Small intestine (tissue), 16 donors: ENCODE measurements at places on chromosomes 2 and 18.

DNA sequence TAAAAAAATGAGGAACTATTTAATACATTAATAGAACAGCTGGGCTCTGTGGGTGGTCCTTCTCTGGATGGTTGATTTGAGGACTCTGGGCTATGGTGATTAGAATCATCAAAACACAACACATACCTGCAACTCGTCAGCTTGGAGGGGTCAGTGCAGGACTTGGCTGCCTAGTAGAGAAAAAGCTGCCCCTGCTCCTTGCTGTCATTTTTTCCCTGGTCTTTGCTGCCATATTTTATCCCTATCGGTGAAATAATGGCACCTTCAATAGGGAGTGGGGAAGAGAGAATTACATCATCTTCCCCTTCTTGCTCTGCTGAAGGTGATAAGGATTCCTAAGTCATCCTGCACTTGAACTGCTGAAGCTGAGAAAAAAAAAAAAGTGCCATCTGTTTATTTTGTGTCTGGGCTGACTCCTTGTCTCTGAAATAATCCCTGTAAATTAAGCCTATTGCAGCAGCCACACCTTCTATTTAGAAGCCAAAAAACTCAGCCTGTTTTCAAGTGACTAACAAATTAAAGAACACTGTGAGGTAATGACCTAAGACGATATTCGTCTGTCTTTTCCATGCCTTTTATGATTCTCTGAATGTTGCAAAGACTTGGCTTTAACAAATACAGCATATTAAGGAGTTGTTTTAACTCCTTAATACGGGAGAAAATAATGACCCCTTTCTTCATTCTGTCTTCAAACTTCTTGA lies 89.3 kb downstream of the ACVR1 start:
- DNase-seq, result no peak

- DNase-seq, result no peak
These were observed 8.0 kb downstream of the CD8A start for GRCh38 chr2:86782748-86783147.

DNA sequence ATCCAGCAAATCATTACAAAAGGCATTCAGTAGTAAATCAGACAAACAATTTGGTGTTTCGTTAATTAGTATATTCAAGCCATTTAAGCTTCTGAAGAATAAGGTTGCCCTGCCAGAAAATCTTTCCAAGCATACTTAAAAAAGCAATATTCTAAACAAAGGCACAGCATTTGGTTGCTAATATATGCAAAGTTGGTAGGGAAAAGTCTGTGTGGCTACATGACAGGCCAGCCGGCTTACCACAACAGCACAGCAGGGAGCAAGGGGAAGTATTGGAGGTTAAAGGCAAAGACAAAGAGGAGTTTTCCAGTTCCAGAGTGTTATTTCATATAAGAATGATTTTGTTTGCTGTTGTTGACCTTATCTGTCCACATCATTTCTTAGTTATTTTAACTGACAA lies 282.3 kb downstream of the MBD5 start:
- no peak for DNase-seq

DNA sequence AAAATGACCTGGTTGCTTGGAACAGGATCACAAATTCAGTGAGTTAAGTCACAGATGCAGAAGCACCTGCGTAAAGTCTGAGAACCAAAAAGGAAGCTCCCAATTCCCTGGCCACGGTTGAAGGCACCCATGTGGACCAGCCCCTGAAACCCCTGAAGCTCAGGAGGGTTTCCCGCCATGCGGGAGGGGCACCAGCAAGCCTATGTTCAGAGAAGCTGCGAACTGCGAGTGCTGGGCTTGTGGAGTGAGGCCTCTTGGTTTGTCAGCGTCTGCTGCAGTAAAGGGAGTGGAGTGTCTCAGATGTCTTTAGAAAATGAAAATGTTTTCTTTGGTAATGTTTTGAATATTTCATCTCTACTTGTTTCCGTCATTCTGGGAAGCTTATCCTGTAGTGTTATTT lies 16.1 kb upstream of the ACKR3 start:
- DNase-seq, result no peak

GRCh38 chr18:23730857-23731256 lies 41.6 kb downstream of the LAMA3 start:
- no peak for DNase-seq

GRCh38 chr2:240998995-240999791 lies 775 bp downstream of the SNED1 start:
- no peak for DNase-seq

DNA sequence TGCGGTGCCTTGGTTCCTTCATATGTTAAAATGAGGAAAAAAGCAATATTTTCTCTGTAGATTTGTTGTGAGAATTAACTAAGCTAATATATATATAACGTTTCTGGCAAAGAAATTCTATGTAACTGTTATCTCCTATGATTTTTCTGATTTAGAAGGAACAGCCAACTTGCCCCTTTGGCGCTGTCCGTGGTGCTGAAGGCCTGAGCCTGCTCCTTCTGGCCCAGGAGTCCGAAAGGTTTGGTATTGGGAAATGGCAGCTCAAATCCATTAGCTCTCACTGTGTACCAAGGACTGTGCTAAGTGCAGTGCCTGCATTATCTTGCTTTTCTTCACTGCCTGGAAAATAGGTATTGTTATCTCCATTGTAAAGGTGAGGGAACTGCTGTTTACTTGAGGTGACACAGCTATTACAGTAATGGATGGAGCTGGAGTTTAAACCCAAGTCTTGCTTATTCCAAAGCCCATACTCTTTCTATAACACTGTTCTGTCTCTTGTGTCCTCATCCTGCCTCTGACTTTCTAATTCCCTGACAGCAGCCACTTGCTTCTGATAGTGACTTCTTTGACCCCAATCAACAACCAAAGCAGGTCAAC lies 52.2 kb downstream of the C1QL2 start:
- DNase-seq, result peak; percentile 10

DNA sequence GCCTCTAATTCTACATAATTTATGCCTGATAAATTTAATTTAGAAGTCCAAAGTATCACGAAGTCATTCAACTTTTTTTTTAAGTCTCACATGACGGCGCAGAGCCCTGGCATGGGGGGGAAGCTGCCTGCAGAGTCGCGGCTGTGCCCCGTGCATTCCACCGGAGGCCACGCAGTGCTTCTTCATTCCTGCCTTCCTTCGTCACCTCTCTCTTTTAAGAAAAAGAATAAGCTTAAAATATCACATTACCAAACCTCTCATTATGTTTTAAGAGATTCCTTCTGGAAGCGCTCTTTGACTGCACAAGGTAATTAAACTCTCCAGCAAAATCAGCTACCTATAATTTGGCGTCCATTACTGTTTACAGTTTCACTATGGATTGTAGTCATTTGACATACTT lies 20.3 kb upstream of the KIDINS220 start:
- DNase-seq, result no peak

GRCh38 chr2:159155320-159155719 lies 131.2 kb downstream of the WDSUB1 start:
- DNase-seq, result peak; percentile 89

GRCh38 chr2:238912916-238913875 lies 65.3 kb downstream of the TWIST2 start:
- no peak for DNase-seq

- no peak for DNase-seq
These were observed 105.2 kb upstream of the YWHAQ start for GRCh38 chr2:9736021-9736420.

- DNase-seq, result no peak
These were observed 39.6 kb downstream of the FAM171B start for GRCh38 chr2:186733414-186733813.

DNA sequence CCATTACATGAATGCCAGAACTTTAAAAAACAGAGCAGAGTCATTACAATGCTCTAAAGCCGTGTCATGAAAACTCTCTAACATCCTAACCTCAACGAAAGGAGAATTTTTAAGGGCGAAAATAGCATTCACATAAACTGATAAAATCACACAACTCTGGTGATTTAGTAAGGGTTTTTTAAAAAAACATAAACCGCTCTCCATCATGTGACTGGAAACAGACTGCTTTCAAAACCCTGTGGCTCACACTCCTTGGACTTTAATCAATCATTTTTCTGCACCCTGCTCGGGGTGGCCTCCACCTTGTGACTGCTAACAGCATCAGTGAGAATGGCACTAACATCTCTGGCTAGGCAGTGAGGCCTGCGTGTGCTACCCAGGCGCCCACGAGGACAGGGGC lies 12.1 kb downstream of the DOCK10 start:
- no peak for DNase-seq

GRCh38 chr2:182763311-182763912 lies 47.4 kb downstream of the DNAJC10 start:
- DNase-seq, result peak; percentile 59

DNA sequence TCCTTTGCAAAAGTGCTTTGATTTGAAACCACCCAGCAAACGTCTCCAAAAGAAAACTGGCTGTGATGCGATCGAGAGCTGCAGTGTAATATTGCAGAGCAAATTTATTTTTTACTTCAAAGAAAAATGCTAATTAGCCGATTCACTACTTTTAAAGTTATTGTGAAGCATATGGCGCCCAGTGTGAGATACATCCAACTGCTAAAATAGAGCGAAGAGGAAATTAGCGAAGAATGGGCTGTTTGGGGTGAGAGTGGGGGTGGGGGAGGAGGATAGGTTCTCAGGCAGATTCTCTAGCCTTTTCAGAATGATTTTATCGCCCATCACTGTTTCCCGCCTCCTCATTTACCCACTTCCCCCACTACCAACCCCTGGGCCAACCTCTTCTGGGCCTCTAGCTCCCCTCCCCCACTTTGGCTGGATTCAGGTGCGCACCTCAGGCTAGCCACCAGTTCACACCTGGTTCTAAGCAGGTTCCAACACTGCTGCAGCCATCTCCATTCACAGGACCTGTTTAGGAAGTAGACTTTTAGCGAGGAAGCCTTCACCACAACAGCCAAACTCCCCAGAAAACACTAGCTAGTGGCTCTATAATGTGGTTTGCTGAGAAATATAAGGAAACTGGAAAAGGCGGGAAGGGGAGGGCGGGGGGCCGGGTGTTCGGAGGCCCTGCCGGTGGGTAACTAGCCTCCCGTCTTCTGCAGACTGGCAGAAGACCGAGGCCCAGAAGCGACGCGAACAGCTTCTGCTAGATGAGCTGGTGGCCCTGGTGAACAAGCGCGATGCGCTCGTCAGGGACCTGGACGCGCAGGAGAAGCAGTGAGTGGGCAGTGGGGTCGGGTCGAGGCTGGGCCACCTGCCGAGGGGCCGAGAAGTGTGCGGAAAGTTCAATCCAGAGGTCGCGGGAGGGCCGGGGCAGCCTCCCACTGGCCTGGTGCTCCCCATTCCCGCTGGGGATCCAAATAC lies 6.0 kb upstream of the OTX1 start:
- no peak for DNase-seq

DNA sequence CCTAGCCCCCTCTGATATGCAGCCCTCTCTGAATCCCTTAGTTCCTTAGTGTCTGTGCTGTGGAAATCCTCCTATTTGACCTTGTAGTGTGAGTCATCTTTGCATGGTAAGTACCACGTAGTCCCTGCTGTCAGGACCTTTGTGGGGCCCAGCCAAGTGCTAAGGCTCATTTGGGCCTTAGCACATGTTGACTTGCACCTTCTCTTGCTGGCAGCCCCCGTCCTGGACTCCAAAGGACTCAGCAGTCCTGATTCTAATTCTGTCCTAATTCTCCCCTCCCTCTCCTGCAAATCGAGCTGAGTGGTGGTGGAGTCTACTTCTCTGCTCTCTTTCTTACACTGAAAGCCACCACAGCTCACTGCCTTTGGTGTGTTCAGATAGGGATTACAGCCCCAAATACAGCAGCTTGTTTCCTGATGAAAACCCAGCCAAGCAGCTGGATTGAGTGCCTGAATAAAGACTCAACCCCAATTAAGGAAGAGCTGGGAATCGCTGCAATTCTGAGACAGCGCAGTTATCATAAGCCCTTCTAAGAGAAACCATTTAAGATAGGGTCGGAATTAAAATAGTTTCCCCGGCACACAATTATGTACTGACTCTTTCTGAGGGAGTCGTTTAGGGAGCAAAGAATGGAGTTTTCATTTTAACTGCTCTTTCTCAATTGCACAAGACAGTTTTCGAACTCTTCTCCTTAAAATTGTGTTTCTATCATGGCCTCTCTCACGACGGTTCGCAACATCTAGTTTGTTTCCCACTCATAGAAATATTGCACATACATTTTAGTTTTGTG lies 215.6 kb upstream of the TNP1 start:
- DNase-seq, result no peak

GRCh38 chr2:28465148-28465885 lies 30.5 kb upstream of the PLB1 start:
- DNase-seq, result no peak

GRCh38 chr2:239142806-239143205 lies 258.0 kb downstream of the HDAC4 start:
- no peak for DNase-seq

DNA sequence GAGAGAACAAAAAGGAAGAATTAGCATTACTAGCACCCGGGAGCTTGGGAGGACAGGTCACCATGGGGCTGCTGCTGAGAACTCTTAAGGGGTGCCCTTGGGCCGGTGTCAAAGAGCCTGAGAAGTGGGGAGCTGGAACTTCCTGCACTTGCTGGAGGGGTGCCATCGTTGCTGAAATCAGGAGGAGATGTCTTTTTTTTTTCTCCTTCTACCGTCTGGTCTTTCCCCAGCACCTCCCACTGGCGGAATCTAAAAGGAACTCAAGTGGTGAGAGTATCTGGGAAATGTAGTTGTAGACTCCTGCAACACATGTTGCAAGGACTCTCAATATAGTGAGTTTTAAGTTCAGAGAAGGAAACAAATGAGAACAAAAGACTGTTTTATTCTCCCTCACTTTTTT lies 6.1 kb upstream of the AMMECR1L start:
- no peak for DNase-seq

DNA sequence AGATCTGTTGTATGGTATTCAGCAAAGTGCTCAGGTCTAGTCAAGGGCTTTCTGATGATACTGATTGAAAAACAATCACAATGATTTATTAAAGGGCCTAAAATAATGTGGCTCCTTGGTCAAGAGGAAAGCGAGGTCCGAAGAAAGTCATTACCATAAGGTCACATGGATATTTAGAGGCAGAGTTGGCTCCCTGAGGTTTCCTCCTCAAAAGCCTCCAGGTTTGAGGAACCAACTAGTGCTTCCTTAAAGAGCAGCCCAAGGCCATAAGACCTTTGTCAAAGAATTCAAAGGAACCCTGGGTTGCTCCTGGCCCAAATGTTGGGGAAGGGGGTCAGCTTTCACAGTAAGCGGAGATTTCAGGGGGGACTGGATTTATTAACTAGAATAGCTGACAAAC lies 280.7 kb upstream of the ATP5MC3 start:
- DNase-seq, result no peak

DNA sequence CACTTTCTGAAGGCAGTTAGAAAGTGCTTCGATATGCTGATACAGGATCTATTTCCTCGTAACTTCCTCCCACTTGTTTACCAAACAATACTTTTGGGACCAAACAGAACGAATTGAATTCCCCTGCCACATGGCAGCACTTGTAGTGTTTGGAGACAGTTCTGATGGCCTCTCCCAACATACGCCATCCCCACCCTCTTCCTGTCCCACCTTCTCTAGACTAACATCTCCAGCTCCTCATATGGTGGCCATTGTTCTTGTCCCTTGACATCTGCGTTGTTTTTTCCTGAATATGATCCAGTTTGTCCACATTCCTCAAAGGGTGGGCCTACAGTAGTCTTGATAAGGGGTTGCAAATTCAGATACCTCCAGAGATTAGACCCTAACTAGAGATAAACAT lies 53.4 kb upstream of the ANKRD44 start:
- no peak for DNase-seq
